ENCODE measurements at places on chromosomes 6 and 20.
A peak's percentile ranks its signal among the peaks of the same experiment; 100 is the strongest.

DNA sequence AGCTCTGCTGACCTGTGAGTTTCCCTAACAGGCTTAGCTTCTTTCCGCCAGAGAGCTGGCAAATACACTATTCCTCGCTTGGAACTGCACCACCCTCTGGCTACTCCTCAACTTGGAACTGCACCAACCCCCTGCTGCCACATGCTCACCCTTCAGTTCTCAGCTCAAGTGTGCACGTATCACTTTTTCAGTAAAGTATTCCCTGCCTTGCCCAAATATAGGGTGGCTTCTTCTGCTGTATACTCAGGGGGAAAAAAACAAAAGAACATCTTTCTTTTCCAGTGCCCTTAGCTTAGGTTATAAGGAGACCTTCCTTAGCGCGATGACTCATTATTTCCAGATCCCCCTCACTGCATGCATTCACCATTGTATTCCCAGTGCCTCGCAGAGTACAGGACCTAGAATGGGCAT is 21.2 kb downstream of the GNAS-AS1 start:
- no peak for DNase-seq

DNA sequence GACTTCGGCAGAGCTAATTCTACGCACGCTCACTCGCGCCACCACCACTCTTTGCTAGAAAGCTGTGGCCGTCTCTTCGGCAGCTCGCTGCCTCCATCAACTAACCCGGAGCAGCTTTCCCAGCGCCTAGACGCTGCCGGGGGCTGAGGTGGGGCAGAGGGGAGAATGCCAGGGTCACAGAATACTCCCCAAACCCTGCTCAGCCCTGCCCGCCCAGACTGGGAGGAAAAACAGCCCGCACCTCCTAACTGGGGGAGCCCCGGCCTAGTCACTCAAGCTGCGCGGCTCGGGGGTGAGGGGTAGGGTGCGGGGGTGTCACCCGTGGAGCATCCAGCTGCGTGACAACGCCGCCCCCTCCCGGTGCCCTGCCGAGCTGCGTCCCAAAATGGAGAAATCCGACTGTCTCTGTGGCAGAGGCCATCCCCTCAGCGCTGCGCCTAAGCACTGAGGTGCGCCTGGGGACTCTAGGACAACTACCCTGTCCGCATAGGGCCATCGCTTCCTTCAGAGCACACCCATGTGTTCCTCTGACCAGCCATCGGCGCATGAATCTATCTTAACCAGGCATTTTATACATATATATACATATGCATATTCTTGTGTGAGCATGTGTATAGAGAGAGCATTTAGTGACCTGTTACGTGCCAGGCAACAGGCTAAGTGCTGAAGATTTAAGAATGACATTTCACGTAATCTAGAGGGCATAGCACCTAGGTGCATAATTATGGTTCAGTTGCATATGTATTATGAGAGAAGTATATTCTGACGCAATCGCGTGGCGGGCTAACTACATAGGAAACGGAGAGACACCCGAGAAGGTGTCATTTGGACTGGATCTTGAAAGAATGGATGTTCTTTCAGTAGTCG is 1.5 kb upstream of the TENT5A start:
- DNase-seq, result peak; percentile 95

- no peak for DNase-seq
Observed at GRCh38 chr6:139738801-139739455, 364.5 kb upstream of the CITED2 start.

DNA sequence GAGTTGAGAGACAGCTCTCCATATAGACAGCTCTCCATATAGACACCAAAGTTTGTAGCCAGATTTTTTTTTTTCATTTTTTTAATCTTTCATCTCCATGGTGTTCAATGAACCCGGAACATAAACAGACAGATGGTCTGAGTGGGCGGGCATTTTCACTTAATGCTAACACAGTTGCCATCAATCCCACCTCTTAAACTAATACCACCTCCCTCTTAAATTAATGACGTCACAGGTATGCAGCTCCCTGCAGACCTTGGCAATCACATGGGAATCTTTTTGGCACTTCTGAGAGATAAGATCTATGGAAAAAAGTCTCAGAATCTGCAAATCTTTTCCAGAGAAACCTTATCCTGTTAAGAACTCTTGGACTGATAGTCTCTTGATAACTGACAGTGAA is 43.2 kb downstream of the PFDN4 start:
- DNase-seq, result no peak

DNA sequence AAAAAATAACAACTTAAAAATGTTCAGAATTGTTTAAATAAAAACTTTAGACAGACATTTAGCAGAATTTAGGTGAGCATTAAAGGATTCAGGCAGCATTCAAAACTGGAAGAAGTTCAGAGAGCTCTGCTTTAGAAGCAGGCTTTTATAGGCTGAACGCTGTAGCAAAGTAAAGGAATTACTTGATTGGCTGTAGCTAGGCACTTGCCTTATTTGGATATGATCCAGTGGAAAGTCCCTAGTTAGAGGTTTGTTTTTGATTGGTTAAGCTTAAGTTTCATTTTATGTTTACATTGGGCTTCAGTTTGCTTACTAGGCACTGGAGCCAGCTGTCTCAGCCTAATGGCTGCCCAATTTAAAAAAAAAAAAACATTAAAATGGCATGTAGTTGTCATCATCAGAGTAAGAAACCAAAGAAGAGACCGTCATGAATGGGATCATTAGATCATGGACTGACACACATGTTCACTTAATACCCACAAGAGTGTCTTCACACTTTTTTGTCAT is 65.1 kb downstream of the CBFA2T2 start:
- DNase-seq, result no peak

GRCh38 chr20:25087186-25087929 is 5.4 kb upstream of the VSX1 start:
- DNase-seq, result peak; percentile 33

GRCh38 chr6:125959041-125959440 is 2.5 kb downstream of the HINT3 start:
- no peak for DNase-seq

GRCh38 chr6:20704325-20705025 is 170.2 kb downstream of the CDKAL1 start:
- DNase-seq, result no peak

- no peak for DNase-seq
Observed at GRCh38 chr20:60559462-60559861, 601.2 kb downstream of the CDH26 start.

DNA sequence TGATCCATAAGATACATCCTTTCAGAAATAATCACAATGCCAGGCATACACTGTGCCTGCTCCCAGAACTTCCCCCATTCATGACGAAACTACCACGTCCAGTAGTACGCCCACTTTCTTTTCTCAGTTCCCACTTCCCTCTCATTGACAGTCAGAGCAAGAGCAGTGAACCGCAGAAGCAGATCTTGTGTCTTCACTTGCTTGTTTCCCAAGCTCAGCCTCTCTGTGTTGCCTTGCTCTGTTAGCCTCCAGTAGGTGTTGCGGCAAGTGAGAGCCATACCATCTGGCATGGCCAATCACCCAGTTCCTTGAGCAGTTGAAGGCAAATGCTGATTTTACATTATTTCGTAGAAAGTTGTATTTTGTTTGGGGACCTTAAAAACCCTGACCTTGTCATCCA is 11.7 kb downstream of the UST start:
- DNase-seq, result no peak
